Stimulated activated CD8-positive, alpha-beta memory T cell treated with anti-CD3 and anti-CD28 coated beads, Interleukin-7, amount 100 ng/mL, for 48 hours (primary cell): ENCODE measurements at places on chromosomes 13 and 19.

DNA sequence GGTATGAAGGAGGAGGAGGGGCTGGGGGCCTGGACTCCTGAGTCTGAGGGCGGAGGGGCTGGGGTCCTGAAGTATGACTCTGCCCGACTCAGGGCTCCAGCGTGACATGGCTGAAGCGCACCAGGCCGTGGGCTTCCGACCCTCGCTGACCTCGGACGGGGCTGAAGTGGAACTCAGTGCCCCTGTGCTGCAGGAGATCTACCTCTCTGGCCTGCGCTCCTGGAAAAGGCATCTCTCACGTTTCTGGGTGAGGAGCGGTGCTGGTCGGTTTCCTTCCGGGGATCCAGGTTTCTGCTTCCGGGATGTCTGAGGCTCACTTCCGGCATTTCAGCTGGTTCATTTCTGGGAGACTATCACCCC, 1.2 kb downstream of the CPT1C start:
- DNase-seq: no peak

GRCh38 chr13:50261130-50261901, 246.1 kb downstream of the KCNRG start:
- no peak for DNase-seq

DNA sequence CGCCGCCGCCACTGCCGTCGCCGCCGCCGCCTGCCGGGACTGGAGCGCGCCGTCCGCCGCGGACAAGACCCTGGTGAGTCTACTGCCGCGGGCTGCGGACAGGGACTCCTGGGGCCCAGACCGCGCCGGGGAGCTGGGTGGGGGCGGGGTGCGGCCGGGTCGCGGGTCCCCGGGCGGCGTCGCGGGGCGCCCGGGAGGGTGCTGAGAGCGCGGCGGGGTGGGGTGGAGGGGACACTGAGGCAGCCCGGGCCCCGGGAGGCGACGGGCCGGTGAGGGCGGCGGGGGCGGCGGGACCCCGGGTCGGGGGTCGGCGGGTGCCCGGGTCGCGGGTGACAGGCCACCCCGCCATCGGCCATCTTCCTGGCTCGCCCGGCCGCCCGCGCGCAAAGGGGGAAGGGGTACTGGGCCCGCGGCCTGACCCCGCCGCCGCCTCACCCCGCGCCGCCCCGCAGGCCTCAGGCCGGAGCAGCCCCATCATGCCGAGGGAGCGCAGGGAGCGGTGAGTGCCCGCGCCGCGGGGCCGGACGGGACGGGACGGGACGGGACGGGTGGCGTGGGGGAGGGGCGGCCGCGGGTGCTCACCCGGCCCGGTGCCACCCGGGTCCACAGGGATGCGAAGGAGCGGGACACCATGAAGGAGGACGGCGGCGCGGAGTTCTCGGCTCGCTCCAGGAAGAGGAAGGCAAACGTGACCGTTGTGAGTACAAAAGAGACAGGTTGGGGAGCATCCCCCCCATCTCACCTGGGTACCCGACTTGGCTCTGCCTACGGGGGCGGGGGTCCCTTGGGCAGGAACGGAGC, 489 bp downstream of the CCNE1 start:
- DNase-seq: no peak

- DNase-seq: no peak
Measured at GRCh38 chr13:58865286-58865685, 1233.7 kb downstream of the PCDH17 start.

- DNase-seq: no peak
Measured at GRCh38 chr19:40413291-40413845, at the start of gene PRX. Gene PRX, minus strand, starts transcription at chr19:40413378. Its CDS starts 5,446 bp downstream, at chr19:40407932.

DNA sequence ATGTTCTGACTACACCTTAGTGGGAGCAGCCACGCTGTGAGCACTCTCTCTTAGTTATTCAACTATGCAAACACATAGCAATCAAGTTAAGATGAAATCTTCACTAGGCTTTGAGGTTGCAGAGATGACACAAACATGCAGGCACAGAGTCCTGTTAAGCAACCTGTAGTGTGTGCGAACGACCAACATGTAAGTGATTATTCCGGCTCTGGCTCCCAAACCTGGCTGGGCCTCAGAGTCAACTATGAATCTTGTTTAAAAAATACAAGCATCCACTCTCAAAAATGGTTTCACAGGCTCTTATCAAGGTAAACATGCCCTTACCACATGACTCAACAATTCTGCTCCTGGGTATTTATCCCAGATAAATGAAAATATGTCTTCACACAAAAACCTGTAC, 91.4 kb downstream of the IRS2 start:
- no peak for DNase-seq

GRCh38 chr19:29367791-29368222, 154.9 kb upstream of the UQCRFS1 start:
- DNase-seq: no peak

GRCh38 chr19:43290568-43291359, 21.4 kb upstream of the PSG9 start:
- no peak for DNase-seq

DNA sequence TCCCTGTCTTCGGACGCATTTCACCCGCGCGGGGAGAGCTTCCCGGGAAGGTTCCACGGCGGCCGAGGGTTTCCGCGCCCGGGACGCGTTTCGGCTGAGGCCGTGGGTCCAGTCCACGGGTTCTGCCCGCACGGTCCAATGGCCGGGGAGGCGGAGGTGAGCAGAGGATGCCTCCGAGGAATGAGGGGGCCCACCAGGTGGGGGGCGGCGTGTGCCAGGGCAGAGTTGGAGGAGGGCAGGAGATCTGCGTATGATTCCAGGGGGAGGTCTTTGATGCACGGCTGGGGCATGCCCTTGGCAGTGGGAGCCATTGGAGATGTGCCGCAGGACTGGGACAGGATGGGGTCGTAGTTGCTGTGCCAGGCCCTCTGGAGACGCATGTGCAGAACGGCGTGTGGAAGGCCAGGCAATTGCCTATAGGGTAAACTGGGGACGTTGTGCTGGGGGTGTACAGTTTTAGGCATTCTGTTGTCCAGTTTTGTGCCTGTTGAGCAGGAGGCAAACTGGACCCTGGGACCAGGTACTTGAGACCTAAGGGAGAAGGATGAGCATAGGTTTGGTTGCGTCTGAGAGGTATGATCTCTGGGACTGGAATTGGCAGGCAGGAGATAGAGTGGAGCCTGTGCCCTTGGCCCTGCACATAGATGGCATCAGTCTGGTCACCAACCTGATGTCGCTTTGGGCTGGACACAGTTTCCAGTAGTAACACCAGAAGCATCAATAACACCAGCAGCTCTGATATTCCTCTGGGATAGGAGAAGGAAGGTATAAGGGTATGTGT, 751 bp downstream of the ZNF584 start:
- DNase-seq: no peak

DNA sequence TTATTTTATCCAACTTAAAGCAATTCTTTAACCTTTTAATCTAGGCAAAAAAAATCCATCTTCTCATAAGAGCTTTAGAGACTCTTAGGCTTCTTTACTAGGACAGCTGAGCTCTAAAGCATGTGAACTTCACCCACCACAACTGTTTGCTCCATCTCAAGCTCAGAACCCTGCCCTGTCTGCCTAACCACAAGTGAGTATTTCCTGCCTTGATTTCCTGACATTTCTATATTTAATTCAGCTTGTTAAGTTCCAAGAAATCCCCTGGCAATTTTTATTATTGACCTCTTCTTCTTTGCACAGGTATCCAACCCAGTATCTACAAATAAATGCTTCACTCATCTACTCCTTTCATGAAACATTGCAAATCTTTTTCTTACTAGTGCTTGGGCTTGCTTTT, 21.1 kb upstream of the CEACAM21 start:
- DNase-seq: no peak

DNA sequence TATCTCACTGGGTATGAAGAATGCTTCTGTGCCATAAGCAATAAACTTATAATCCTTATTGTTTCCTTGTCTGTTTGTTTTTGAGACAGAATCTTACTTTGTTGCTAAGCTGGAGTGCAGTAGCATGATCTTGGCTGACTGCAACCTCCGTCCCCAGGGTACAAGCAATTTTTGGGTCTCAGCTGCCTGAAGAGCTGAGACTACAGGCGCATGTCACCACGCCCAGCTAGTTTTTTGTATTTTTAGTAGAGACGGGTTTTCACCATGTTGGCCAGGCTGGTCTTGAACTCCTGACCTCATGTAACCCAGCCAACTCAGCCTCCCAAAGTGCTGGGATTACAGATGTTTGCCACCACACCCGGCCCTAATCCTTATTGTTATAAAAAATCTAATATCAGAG, 112.5 kb downstream of the MYO16 start:
- DNase-seq: no peak

DNA sequence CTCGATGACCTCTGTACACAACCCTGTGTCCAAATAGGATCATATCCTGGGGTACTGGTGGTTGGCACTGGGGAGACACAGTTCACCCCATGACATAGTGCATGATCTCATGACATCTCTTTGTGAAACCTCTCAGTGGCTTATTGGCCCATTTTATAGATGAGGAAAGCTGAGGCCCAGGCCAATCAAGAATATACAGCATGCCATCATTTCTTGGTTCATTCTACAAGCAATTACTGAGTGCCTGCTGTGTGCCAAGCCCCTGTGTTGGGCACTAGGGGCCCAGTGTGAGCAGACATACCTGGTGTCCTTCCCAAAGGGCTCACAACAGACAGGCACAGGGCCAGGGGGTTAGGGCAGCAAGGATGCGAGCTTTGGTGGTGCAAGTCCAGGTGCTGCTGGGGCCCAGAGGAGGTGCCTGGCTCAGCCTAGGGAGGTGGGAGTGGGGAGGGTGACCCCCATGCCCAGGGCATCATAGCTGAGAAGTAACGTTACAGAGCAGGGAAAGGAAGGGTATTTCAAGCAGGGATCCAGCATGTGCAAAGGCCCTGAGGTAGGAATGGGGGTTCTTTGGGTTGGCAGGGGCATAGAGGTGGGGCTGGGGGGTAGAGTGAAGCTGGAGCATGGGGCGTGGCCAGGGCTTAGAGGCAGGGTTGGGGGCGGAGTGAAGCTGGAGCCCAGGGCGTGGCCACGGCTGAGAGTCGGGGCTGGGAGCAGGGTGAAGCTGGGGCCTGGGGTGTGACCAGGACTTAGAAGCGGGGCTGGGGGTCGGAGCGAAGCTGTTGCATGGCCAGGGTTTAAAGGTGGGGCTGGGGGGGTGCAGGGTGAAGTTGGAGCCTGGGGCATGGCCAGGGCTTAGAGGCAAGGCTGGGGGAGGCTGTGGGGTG, 20.7 kb downstream of the COLGALT1 start:
- no peak for DNase-seq

- DNase-seq: peak; percentile 4
Measured at GRCh38 chr19:36488846-36489117, 579 bp downstream of the ZNF566 start.
